ENCODE measurements at places on chromosomes 13 and 19. TPM values are rescaled to one million over a fixed set of nuclear protein-coding genes. Genes with fewer than 3 reads are reported as not detected.

- H3K27me3 ChIP-seq: no peaks in the 10 kb centered on the region
- no peak overlapping the region for H3K27ac ChIP-seq
- H3K4me3 ChIP-seq: no peak overlapping the region
- peaks cover 33% of the 10 kb centered on the region for H3K36me3 ChIP-seq
- DNase-seq: no peak
Observed at GRCh38 chr13:50948601-50949000, 39.0 kb downstream of the RNASEH2B start.

GRCh38 chr19:51821921-51822320 is 27.0 kb downstream of the FPR3 start:
- no peaks in the 10 kb centered on the region for H3K27me3 ChIP-seq
- H3K27ac ChIP-seq: no peak overlapping the region
- no peaks in the 10 kb centered on the region for H3K36me3 ChIP-seq
- DNase-seq: no peak
- H3K4me3 ChIP-seq: no peak overlapping the region

DNA sequence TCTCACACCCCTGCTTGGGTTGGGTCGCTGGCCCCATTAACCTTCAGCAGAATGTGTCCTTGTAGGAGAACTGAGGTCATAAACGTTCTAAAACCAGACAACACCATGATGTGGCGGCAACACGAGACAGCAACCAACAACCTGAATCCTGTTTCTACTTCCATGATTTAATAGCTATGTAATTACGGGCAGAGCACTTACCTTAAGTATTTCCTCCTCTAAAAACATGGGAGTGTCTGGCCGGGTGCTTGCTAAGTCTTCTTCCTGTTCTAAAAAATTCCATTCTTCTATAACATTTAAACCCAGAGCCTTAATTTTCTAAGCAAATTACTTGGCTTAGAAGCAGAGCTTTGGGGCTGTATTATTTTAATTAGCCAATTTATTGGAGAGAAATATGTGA is 33.5 kb upstream of the IRS2 start:
- H3K36me3 ChIP-seq: no peaks in the 10 kb centered on the region
- H3K27ac ChIP-seq: no peak overlapping the region
- no peak overlapping the region for H3K4me3 ChIP-seq
- no peak for DNase-seq
- no peaks in the 10 kb centered on the region for H3K27me3 ChIP-seq
- peaks cover 14% of the 10 kb centered on the region for H3K4me1 ChIP-seq

GRCh38 chr19:35929876-35930275 is 6.3 kb upstream of the LRFN3 start:
- H3K27ac ChIP-seq: peak overlapping the region; percentile 59
- no peak overlapping the region for H3K4me3 ChIP-seq
- peaks cover 35% of the 10 kb centered on the region for H3K27me3 ChIP-seq
- H3K36me3 ChIP-seq: no peaks in the 10 kb centered on the region

DNA sequence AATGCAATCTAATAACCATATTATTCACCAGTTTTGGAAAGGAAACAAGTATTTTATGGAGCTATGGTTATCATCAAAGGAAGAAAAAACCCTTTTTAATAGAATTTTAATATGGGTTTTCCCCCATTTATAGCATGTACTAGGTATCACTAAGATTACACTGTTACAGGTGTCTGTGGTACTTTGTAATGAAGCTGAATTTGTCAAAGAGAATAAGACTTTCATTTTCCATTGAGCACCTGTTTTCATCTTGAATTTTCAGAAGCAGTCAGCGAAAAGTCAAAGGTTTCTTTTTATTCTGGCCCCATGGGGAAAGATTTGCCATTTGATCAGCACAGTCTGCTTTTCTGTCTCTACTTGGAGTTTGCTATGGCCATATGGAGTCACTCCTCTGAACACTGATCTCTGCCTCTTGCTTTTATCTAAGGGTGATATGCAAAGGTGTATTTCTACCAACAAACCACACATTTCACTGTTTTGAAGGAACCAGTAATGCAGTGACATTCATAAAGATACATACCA is 590.0 kb downstream of the DCT start:
- H3K27ac ChIP-seq: no peak overlapping the region
- no peaks in the 10 kb centered on the region for H3K36me3 ChIP-seq
- no peak for DNase-seq
- no peak overlapping the region for H3K4me3 ChIP-seq

- no peaks in the 10 kb centered on the region for H3K27me3 ChIP-seq
- no peak for DNase-seq
- H3K36me3 ChIP-seq: no peaks in the 10 kb centered on the region
- H3K4me3 ChIP-seq: no peak overlapping the region
Observed at GRCh38 chr13:99865420-99865930, 106.1 kb downstream of the ZIC5 start.

DNA sequence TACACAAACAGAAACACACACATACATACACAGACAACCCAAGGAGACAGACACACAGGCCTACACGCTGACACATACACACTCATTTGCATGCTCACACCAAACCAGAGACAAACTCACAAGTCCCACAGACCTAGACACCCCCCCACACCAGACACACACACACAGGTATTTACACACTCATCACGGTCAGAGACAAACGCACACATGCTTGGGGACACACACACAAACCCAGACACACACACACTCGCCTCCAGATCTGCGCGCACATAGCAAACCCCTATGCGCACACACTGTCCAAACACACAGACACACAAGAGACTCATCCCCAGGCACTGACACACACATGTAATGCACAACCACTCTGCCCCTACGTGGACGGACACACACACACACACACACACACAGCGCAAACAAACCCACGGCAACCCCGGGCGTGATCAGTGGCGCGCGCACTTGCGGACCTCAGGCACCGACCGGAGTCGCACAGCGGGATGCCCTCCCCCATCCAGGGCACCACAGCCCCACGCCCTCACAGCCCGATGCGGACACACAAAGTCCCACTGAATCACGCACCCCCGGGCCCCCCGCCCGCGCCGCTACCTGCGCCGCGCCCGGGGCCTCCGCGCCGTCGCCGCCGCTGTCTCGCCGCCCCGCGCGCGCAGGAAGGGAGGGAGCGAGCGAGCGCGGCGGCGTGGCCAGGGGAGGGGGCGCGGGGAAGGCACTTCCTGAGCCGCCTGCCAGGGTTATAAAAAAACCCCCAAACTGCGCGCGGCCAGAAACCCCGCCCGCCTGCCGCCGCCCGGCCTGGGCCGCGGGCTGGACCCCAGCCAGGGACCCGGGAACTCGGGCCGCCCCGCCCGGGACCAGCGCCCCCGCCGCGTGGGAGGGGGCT is at the start of gene ADAMTS10:
Gene ADAMTS10, minus strand, starts transcription at position 675 of the 895 bp plus-strand sequence. CDS start 5,005 bp downstream, outside the sequence.
- no peak within 1 kb of the TSS for H3K4me3 ChIP-seq
- H3K4me1 ChIP-seq: peaks cover 26% of the 10 kb centered on the region
- peaks cover 7% of the 10 kb centered on the region for H3K36me3 ChIP-seq
- peaks cover 5% of the 10 kb centered on the region for H3K27me3 ChIP-seq

- no peak for DNase-seq
- H3K36me3 ChIP-seq: no peaks in the 10 kb centered on the region
- H3K4me3 ChIP-seq: no peak overlapping the region
- no peaks in the 10 kb centered on the region for H3K4me1 ChIP-seq
- H3K27me3 ChIP-seq: no peaks in the 10 kb centered on the region
- no peak overlapping the region for H3K27ac ChIP-seq
Observed at GRCh38 chr13:27728271-27728670, 64.0 kb upstream of the GSX1 start.

DNA sequence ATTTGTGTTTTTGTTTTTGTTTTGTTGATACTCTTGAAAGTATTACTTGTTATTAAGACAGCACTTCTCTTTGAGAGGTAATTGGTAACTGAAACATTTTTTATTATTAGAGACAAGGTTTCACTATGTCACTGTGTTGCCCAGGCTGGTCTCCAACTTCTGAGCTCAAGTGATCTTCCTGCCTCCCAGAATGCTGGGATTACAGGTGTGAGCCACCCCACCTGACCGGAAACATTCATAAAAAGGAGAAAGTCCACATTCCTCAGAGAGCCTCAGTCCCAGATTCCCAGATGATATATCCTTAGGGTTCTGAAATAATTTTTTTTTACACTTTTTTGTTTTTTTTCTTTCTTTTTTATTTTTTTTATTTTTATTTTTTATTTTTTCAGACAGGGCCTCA is 2.7 kb downstream of the CARM1 start:
- peaks cover 7% of the 10 kb centered on the region for H3K36me3 ChIP-seq
- no peaks in the 10 kb centered on the region for H3K27me3 ChIP-seq
- H3K4me3 ChIP-seq: no peak overlapping the region
- no peak for DNase-seq
- no peak overlapping the region for H3K27ac ChIP-seq

DNA sequence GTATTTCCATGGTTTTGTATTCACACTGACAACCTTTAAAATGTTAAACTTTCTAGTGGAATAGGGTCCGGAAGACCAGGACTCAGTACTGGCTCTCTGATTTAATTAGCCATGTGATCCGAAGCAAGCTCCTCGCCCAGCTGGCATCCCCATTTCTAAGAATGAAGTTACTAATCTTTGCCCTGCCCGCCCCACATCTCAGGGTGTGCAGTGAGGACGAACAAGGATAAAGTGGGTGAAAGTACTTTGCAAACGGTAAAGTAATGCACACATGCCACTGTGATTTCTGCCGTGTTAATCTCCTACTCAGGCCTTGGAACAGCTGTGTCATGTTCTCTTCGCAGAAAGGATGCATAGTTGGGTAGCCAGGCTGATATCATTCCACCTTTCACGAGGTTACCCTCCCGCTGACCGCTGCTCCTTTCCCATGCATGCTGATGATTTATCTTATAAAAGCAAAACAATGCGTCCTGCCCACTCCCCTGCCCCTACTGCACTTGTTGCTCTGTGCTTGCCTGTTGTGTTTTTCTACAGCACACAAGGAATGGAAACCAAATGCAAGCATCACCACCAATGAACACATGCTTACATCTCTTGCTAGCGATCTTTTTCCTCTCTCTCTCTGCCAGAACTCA is 539.0 kb downstream of the EFNB2 start:
- no peak overlapping the region for H3K27ac ChIP-seq
- no peaks in the 10 kb centered on the region for H3K27me3 ChIP-seq
- H3K4me1 ChIP-seq: peaks cover 18% of the 10 kb centered on the region
- H3K4me3 ChIP-seq: no peak overlapping the region
- no peak for DNase-seq

GRCh38 chr19:28981994-28982393 is 231.0 kb downstream of the UQCRFS1 start:
- no peaks in the 10 kb centered on the region for H3K27me3 ChIP-seq
- DNase-seq: no peak
- no peaks in the 10 kb centered on the region for H3K36me3 ChIP-seq

GRCh38 chr13:79314652-79315051 is 91.4 kb downstream of the RBM26 start:
- H3K36me3 ChIP-seq: peaks cover 54% of the 10 kb centered on the region
- H3K27ac ChIP-seq: peak overlapping the region; percentile 59
- DNase-seq: no peak
- H3K4me1 ChIP-seq: no peaks in the 10 kb centered on the region

Gene ZNF8
- total RNA-seq: 4.9 TPM

Gene RGCC
- 3.7 TPM for total RNA-seq

Gene ZNF625
- not detected for total RNA-seq

Gene COL4A1
- 25.9 TPM for total RNA-seq

Gene PRR19
- total RNA-seq: 0.30 TPM

Data from MCF 10A (cell line).